ENCODE measurements at places on chromosomes 6 and 20. TPM values are rescaled to one million over a fixed set of nuclear protein-coding genes. Genes with fewer than 3 reads are reported as not detected.

HSPA1L gene
- total RNA-seq: 2.0 TPM

FAXC gene
- 8.5 TPM for total RNA-seq

MYLK2 gene
- total RNA-seq: not detected

STX11 gene
- total RNA-seq: not detected

PDE7B gene
- 0.14 TPM for total RNA-seq

MUC22 gene
- not detected for total RNA-seq

PKIG gene
- total RNA-seq: 38.5 TPM

TGM3 gene
- not detected for total RNA-seq

ADGB gene
- total RNA-seq: not detected

SLC17A2 gene
- not detected for total RNA-seq

FOXS1 gene
- total RNA-seq: not detected

SLC22A1 gene
- total RNA-seq: not detected

MED20 gene
- total RNA-seq: 37.1 TPM

FNDC1 gene
- total RNA-seq: not detected

PTCRA gene
- total RNA-seq: not detected

CNR1 gene
- total RNA-seq: 2.0 TPM

GABRR2 gene
- not detected for total RNA-seq

PPT2 gene
- total RNA-seq: 27.3 TPM

SGK2 gene
- 45.5 TPM for total RNA-seq

GPR63 gene
- 0.46 TPM for total RNA-seq

NKX2-2 gene
- not detected for total RNA-seq

SLC35D3 gene
- total RNA-seq: not detected

OR12D1 gene
- not detected for total RNA-seq

PPP1R3G gene
- total RNA-seq: 0.26 TPM

TP53TG5 gene
- total RNA-seq: not detected

SLC4A11 gene
- 2.1 TPM for total RNA-seq

COL21A1 gene
- not detected for total RNA-seq

ANKRD66 gene
- total RNA-seq: not detected

SAYSD1 gene
- total RNA-seq: 7.6 TPM

HLA-DRB1 gene
- total RNA-seq: 0.17 TPM

MROH8 gene
- 1.0 TPM for total RNA-seq
